ENCODE measurements at places on chromosomes 12 and 14.

- DNase-seq, result no peak
Observed at GRCh38 chr12:12294215-12295005, 27.6 kb upstream of the LRP6 start.

GRCh38 chr12:26401874-26402273 lies 206.5 kb downstream of the SSPN start:
- DNase-seq, result no peak

- no peak for DNase-seq
Observed at GRCh38 chr12:29322157-29322556, 58.8 kb downstream of the ERGIC2 start.

GRCh38 chr12:21438643-21439042 lies 1.2 kb downstream of the PYROXD1 start:
- no peak for DNase-seq

DNA sequence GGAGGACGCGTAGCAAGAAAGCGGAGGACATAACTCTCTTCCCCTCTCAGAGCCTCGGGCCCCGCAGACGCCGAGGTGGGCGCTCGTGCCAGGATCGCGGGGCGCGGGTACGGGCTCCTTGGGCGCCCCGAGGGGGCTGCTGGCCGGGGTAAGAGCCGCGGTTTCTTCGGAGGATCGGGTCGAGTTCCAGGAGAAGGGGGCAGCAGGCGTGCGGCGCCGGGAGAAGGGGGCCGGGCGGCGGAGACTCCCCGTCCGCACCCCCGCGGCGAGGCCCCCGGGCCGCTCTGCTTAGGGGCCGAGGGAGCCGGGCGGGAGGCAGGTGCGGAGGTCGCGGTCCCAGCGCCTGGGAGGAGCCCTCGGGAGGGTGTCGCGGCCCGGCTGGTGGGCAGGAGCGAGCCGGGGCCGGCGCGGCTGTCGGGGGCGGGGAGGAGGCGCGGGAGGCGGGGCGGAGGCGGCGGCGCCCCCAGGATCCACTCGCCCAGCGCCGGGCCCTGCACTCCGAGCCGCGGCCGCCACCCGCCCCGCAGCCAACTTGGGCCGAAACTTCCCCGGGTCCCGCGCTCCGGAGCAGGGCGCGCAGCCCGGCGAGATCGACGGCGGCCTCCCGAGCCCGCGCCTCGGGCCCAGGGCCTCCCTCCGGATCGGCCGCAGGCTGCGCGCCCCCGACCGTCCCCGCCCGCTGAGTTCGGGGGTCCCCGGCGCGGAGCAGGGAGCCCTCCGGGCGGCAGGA lies 64.4 kb downstream of the FBXL14 start:
- no peak for DNase-seq

- DNase-seq, result no peak
Observed at GRCh38 chr14:100442036-100442435, 118.9 kb downstream of the SLC25A47 start.

DNA sequence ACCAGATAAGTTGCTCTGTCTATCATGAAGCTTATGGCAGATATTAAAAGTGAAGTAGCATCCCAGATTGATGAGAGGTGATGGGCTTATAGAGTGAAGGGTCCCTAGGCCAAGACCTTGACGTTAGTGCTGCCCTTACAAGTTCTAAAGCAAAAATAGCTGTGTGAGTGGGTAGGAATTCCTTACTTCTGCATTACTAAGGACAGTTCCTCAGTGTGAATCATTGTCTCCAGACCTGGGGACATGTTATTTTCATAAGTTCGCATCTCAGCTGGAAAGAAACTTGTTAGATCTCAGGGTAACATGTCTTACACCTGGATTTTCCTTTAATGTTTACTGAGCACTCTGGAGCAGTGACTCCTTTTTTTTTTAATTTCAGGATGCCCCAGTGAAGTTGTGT lies 28.7 kb downstream of the MAPKAPK5 start:
- no peak for DNase-seq

DNA sequence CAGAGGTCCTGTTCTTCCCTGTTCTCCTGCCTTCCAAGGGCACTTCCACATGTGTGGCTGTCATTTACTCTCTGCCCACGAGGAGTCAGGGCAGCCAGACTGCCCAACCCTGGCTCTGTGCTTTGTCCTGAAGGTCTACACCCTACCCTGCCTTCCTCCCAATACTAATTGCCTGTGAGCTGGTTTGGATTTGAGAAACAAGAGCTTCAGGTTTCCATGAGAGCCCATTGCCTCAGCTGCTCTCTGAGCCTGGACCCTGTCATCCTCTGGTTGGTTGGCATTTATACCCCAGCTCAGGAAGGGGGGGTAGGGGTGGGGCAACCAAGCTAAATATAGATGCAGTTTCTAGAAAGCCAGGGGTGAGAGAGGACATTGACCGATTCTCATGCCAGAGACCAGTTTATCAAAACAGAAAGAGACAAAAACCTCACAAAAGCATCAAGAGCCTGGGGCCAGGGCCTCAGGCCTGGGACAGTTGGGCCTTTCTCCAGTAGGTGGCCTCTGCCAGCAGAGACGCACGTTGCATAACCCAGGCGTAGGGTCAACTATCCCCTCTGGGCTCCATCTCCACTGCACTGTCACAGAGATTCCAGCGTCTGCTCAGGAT lies 34.5 kb downstream of the VDR start:
- no peak for DNase-seq

Data from GM12892 (cell line).